ENCODE measurements at places on chromosomes 3 and 15.

GRCh38 chr3:27639271-27639670 is 82.9 kb downstream of the EOMES start:
- DNase-seq = no peak

DNA sequence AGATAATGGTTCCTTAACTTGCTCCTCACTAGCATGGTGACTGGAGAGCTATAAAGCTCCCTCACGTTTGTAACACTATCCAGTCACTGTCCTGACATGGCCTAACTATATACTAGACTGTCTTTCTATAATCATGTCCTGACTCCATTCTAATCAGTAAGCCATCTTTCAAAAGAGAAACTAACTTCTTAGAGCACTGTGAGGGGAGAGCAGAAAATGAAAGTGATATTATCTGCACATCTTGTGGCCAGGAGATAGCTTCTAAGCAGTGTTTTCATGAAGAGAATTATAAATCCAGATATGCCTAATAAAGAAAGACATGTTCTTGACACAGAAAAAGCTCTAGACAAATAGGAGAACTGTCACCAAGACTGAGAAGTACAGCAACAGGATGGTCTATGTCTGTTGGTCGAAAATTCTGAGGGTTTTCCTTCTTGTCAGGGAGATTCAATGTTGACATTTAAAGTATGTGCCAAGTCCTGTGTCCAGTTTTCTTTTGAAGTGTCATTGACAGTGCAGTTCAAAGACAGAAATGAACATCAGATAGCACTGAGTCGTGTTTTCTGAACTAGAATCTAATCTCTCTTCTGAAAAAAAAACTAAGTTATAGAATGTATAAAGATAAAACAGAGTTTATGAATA is 230.6 kb upstream of the PEX5L start:
- no peak for DNase-seq

GRCh38 chr3:50132421-50133282 is 22.5 kb upstream of the SEMA3F start:
- no peak for DNase-seq

DNA sequence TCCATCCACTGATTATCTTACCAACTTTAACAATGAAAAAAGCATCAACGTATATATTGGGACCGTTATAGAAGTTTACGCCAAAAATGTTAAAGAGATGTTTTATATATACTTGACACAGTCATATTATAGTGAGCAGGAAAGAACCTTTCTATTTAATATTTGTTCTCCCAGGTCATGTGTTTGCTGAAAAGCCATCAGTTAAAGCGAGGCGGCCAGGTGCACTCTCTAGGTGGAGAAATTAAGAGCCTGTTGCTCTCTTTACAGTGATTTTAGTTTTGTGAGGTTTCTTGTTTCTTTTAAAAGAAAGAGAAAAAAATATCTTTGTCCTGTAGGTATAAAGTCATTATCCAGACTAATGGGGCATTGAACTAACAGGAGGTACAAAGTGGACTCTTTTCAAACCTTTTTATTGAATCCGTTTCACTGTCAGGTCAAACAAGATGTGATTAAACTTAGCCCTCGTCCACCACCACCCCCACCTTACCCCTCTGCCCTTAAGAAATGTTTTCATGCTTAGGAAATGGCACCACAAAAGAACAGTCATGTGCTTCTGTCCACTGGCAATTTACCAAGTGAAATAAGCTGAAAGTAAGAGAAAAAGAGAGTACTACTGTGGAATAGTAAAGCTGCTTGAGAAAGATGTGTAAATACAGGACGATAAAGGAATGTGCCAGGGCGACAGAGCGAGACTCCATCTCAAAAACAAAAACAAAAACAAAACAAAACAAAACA is 279.9 kb downstream of the PTPRG start:
- no peak for DNase-seq

DNA sequence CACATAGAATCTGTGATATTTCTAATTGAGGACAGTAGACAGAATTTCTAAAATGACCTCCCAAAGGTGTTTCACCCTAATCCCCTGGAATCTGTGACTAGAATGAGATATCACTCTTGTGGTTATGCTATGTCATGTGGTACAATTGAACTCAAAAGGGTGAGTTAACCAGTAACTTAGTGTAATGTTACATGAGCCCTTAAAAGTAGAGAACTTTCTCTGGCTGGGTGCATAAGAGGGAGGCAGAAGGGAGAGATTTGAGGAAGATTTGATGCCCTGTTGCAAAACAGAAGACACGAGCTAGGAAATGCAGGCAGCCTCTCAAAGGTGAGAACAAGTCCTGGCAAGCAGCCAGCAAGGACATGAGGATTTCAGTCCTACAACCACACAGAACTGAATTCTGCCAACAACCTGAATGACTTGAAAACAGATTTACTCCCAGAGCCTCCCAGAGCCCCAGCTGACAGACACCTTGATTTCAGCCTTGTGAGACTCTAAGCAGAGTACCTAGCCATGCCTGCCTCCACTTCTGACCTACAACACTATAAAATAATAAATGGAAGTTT is 160.3 kb downstream of the MTHFS start:
- no peak for DNase-seq

GRCh38 chr15:90680371-90680935 is 36.7 kb upstream of the BLM start:
- DNase-seq = no peak

DNA sequence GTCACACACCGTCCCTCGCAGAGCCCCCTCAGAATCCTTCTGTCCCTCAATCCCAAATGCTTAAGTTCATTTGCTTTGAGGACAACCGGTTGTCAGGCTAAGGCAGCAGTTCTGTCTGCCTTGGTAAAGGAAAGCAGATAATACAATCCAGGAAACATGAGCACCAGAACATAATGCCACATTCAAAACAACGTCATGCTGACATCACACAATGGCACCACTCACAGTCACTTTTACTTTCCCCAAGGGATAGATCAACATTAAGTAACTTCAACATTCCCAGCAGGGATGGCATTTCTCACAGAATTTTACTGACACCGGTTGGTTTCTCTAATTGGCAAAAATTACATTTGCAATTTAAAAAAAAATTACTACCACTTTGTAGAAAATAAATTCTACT is 74.6 kb upstream of the PSMD6 start:
- DNase-seq = no peak

DNA sequence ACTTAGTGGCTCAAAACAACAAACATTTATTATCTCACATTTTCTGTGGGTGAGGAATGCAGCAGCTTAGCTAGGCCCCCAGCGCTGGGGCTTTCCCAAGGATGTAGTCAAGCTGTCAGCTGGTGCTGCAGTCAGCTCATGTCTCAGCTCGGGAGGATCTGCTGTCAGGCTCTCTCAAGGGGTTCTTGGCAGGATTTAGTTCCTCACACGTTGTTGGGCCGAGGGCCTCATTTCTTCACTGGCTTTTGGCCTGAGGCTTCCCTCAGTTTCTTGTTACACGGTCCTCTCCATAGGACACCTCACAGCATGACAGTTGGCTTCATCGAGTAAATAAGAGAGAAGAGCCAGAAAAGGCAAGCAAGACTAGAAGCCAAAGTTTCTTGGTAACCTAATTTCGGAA is 13.7 kb upstream of the U2SURP start:
- DNase-seq = no peak

- no peak for DNase-seq
Observed at GRCh38 chr15:38294126-38294525, 41.5 kb downstream of the SPRED1 start.

GRCh38 chr15:84949043-84949442 is 32.6 kb upstream of the PDE8A start:
- DNase-seq = no peak

DNA sequence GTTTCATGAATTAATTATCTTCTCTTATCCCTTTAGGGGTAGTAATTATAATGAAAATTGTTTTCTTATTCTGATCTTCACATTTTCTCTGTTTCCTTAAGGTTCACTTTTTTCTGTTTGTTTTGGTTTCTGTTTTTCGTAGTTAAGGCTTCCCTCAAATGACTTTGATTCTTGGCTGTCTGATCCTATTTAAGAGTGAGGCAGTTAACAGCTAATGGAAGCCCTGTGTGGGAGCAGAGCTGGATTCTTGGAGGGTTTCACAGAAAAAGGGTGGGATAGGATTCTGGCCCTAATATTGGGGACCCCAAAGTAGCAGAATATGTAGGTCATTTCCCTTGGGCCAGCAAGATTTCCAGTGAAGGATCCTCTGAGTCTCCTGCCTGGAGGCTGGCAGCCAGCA is 6.8 kb upstream of the AMOTL2 start:
- DNase-seq = no peak

- no peak for DNase-seq
Observed at GRCh38 chr3:56856752-56857151, 55.0 kb upstream of the ARHGEF3 start.

DNA sequence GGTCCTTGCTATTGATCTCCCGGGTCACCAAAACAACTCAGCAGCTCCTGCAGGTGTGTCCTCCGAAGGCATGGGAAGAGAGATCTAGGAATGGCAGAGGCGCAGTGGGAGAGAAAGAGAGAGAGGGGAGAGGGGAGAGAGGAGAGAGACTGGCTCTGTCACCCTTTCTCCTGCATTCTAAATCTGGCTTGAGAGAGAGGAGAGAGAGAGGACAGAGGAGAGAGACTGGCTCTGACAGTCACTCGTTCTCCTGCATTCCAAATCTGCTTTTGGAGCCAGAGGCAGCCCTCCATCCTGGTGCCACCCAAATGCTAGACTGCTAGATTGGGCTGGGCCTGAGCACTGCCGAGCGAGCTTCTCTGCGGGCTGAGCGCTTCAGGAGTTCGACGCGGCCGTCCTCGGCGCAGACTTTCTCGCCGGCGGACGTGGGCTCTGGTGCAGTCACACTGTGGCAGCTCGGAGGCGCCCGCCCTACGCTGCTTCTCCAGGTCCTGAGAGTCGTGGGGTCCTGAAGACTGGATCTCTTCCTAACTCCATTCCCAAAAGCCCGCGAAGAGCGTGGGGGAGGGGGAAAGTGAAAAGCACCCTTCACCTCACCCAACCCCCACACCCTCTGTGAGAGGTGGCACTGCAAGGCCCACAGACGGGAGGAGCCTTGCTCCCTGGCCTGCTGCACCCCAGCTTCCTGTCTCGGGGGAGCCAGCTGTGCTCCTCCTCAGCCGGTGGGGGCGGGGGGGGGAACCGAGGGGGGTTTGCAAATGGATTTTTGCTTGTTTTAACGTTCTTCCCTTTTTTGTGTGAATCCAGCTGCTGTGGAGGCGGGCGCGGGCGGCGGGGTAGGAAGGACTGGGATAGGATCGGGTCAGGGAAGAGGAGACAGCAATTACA is 222.3 kb downstream of the MEIS2 start:
- no peak for DNase-seq

DNA sequence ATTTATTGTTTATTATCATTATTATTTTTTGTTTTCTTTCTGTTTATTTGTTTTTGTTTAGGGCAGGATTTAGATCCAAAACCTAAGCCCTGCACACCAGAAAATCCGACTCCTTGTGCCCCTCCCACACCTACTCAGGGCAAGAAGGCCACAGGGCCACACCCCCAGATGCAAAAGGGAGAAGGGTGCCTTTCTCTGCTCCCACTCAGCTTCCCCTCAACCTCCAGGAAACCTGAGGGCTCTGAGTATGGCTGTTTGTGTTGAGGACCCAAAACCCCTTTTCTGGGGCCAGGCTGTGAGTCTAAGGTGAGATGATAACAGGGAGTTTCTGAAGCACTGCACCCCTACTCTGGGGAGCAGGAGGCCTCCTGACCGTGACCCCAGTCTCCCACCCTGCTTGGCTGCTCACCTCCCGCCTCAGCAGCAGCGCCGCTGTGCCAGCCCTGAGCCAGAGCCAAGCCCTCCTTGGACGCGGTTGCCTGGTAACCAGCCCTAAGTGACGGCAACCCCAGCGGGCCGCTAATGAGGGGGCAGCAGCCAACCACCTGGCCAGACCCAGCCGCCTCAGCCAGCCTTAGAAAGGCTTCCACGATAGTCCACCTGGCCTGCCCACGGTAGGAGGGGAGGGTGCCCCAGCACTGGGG is 6.4 kb upstream of the C15orf39 start:
- peak; percentile 77 for DNase-seq

GRCh38 chr3:74301056-74301455 is 313.4 kb downstream of the CNTN3 start:
- no peak for DNase-seq

DNA sequence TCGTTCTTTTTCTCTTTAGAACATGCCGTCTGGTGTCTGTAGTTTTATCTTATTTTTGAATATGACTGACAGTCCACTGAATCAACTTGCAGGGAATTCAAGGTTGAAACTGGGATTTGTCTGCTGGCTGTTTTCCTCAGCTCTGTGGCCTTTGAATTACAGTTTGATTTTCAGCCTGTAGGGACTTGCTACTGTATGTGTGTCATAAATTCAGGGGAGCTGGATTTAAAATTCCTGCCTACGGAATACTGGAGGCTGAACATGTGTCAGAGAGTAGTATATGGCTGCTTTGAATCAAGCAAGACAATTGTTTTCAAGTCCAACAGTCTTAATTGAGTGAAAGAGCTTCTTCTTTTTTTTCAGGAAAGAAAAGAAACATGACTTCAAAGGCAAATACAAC is 33.9 kb downstream of the RARB start:
- DNase-seq = no peak

DNA sequence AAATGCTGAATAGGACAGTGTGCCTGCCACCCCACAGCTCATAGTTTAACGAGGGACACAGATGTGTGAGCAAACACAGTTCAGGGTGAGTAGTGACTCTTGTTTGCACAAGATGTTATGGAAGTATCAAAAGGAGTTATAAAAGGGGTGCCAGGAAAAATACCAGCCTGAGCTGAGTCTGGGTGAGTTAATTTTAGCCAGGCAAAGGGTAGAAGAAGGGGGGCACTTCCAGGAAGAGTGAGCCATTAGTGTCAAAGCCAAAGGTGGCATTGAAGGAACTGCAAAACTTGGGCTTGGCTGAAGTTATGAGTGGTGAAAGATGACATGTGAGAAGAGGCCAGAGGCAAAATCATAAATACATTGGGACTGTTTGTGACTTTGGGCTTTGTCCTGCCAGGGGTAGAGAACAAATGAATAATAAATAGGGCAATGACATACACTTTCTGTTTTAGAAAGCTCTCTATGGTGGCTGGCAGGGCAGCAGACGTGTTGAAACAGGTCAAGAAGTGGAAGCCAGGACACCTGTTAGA is 1.9 kb upstream of the SPPL2A start:
- DNase-seq = no peak

- no peak for DNase-seq
Observed at GRCh38 chr3:87052499-87053260, 61.7 kb upstream of the VGLL3 start.

- no peak for DNase-seq
Observed at GRCh38 chr3:6928064-6928463, 67.1 kb downstream of the GRM7 start.
